ENCODE measurements at places on chromosomes 11 and 22.

GRCh38 chr11:126930091-126930841 lies 70.3 kb downstream of the KIRREL3 start:
- no peak for DNase-seq

DNA sequence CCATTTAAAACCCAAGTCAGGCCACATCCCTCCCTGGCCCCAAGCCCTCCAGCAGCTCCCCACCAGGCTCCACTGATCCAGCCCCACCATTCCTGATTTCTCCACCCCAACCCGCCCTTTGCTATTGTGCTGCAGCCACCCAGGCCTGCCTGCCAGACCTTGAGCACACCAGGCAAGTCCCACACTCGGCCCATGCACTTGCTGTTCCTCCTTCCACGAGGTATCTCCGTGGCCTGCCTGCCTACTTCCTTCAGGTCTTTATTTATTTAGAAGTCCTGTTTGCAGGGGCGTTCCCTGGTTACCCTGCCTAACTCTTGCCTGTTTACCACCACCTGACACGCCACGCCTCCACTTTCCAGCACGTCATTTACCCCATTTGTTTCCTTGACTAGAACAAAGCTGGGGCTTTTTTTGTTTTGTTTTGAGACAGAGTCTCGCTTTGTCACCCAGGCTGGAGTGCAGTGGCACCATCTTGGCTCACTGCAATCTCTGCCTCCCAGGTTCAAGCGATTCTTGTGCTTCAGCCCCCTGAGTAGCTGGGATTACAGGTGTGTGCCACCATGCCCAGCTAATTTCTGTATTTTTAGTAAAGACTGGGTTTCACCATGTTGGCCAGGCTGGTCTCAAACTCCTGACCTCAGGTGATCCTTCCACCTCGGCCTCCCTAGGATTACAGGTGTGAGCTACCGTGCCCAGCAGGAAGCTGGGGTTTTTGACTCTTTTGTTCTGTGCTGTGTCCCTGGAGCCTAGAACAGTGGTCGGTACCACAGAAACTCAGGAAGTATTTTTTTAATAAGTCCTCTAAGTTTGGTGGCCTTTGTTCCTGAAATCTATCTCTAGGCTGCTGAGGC lies 6.7 kb downstream of the CENPM start:
- DNase-seq = no peak

DNA sequence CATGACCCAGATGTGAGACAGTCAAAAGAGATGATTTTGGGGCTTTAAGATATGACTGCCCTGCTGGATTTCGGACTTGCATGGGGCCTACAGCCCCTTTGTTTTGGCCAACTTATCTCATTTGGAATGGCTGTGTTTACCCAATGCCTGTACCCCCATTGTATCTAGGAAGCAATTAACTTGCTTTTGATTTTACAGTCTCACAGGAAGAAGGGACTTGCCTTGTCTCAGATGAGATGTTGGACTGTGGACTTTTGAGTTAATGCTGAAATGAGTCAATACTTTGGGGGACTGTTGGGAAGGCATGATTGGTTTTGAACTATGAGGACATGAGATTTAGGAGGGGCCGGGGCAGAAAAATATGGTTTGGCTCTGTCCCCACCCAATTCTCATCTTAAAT lies 88.4 kb downstream of the RSF1 start:
- no peak for DNase-seq

DNA sequence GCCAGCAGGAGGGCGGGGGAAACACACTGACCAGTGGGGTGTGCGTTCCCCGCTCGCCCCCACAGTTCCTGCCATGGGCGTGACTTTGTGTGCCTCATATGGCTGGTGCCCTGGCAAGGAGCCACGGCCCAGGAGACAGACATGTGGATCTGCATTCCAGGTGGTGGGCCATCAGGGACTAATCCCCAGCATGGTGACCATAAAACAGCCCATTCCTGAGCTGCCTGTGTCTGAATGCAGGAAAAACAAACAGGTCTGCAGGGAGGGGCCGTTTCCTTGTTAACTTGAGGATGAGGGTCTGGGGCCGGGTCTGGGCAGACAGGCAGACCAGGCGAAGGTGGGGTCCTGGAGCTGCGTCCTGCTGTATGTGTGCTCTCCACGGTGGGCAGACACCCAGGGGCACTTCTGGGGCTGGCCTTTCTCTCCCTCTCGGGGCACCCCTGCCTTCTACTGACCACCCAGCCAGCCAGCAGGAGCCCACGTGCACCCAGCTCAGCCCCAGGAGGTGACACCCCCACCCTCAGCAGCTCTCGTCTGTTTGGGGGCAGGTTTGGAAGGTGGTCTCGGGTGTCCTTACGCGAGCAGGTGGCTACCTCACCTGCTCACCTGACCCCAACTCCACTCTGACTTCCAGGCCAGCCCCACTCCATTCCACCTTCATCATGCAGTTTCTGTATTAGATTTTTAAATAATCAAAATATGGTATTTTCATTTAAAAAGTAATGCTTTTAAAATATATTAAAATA lies 120.3 kb downstream of the KCNQ1OT1 start:
- DNase-seq = no peak

DNA sequence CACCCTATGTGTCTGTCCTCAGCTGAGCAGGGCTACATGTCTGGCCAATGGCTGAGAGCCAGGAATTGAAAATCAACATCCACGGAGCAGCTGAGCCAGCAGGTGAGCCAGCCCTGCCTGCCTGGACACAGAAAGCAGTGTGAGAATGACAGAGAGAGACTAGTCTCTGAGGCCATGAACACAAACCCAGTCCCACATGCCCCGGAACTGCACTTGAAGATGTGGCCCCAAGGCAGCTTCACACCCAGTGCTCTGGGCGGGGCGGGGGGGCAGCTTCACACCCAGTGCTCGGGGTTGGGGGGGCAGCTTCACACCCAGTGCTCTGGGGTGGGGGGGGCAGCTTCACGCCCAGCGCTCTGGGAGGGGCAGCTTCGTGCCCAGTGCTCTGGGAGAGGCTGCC lies 37.6 kb downstream of the TRMU start:
- DNase-seq = no peak

- no peak for DNase-seq
Measured at GRCh38 chr11:130095326-130095725, 25.6 kb downstream of the APLP2 start.

DNA sequence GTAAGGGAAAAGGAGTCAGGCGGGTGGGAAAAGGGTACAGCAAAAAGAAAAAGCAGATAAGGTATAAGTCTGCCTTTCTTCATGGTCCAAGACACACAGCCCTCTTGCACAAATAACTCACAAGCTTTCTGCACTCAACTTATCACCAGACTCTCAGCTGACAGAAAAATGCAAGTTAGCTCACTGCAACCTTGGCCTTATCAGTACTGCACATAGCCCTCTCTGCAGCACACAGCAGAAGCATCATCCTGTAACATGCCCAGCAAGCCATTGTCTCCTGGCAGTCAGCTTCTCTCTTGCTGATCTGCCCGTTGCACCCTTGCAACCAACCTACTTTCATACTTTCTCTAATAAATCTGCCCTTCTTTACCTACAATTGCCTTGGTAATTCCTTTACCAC lies 5.8 kb downstream of the ZBTB44 start:
- DNase-seq = no peak

DNA sequence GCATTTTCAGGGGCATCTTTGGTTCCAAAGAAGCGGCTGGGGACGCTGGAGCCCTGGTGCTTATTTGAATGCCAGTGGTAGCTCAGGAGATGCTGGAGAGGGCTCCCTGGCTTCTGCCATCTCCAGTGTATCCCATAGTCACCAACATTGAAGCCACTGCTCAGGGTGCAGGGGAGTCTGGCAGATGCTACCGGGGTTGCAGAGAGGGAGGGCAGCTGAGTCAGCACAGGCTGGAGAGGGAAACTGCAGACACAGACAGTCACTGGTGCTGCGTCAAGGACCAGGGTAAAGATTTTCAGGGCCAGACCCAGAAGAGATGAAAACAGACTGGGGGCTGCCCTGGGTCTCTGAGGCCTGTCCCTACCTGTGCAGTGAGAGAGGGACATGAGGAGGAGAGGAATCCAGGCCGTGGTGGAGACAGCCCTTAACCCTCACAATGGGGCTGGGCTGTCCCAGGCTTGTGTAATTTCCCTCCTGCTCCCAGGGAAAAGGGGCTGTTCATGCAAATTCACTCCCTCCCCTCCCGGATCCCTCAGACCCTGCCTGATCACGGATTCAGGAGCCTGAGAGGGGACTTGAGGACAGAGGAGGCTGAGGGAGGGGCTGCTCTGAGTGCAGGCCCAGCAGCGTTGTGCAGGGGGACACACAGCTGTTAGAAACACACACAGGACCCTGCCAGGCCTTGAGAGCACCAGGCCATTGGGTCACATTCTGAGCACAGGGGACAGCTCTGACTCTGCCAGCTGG lies 126.9 kb upstream of the GRK3 start:
- DNase-seq = no peak

- DNase-seq = no peak
Measured at GRCh38 chr11:128528294-128528693, 59.1 kb downstream of the ETS1 start.

GRCh38 chr11:132101881-132102280 lies 731.5 kb downstream of the NTM start:
- no peak for DNase-seq

DNA sequence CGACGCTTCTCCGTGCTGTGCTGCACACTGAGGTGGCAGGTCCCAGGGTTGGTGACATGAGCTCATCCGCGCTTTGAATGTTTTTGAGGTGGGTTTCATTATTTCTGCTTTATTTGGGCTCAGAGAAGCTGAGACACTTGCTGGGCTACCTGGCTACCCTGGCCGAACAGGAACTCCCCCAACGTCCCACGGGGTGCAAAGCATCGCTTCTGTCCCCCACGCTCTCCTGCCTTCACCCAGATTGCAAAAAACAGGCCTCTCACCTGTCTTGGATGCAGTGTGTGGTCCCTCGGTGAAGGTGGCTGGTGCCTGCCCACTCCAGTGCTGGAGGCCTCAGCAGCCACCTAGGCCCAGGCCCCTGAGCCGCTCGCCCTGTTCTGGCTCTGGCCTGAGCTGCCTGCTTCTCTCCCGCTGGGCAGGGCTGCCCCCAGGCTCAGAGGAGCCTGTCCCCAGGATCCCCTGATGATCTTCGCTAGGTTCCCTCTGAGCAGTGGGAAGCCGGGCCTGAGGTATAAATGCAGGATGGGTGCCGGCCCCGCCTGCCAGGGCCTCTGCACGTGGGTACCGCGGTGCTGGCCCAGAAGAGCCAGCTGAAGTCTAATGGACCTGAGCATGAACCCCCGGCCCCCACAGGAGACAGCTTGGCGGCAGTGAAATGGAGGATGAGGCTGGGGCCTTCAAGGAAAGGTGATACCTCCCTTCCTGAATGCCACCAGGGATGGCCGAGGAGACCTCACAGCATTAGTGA lies 15.8 kb upstream of the MRGPRD start:
- DNase-seq = no peak

- DNase-seq = no peak
Measured at GRCh38 chr11:107592813-107593212, 1.9 kb downstream of the ELMOD1 start.

GRCh38 chr22:22661275-22661674 lies 16.9 kb downstream of the GGTLC2 start:
- DNase-seq = no peak

GRCh38 chr11:93248602-93249001 lies 50.8 kb upstream of the SLC36A4 start:
- no peak for DNase-seq

GRCh38 chr22:24400034-24400725 lies 27.2 kb upstream of the ADORA2A start:
- no peak for DNase-seq

- no peak for DNase-seq
Measured at GRCh38 chr11:70250876-70251658, 19.4 kb upstream of the PPFIA1 start.

- no peak for DNase-seq
Measured at GRCh38 chr11:133606124-133606523, 73.8 kb upstream of the OPCML start.

DNA sequence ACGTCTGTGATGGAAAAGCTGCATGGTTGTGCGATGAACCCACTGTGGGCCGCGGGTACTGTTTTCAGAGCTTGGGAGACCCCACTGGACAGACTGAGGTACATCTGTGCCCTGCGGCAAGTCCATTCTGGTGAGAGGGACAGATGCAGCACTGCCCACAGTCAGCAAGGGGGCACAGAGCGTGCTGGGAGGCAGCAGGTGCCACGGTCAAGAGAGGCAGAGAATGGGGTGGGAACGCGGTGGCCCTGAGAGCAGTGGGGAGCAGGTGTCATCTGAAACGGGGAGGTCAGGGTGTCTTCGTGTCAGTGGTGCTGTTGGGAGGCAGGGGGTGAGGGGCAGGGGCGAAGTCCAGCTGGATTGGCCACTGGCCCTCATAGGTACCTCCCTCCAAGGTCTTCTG lies 32.0 kb downstream of the TBC1D22A start:
- no peak for DNase-seq

GRCh38 chr11:104524254-104524653 lies 360.3 kb upstream of the PDGFD start:
- DNase-seq = no peak

DNA sequence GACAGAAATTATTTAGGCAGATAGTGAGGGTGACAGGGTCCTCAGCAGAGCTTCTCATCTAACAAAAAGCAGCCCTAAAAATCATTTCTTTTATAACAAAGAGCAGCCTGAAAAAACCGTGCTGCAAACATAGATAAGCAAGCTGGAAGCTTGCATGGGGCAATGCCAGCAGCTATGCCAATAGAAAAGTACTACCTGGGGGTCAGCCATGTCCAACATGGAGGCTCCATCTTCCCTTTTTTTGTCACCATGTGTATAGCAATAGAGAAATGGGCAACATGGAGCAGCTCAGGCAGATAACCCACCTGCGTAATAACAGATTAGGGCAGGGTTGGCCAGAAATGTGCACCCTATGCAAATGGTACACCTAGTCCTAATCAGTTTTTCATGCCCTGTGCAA lies 57.4 kb upstream of the IGLL5 start:
- no peak for DNase-seq

DNA sequence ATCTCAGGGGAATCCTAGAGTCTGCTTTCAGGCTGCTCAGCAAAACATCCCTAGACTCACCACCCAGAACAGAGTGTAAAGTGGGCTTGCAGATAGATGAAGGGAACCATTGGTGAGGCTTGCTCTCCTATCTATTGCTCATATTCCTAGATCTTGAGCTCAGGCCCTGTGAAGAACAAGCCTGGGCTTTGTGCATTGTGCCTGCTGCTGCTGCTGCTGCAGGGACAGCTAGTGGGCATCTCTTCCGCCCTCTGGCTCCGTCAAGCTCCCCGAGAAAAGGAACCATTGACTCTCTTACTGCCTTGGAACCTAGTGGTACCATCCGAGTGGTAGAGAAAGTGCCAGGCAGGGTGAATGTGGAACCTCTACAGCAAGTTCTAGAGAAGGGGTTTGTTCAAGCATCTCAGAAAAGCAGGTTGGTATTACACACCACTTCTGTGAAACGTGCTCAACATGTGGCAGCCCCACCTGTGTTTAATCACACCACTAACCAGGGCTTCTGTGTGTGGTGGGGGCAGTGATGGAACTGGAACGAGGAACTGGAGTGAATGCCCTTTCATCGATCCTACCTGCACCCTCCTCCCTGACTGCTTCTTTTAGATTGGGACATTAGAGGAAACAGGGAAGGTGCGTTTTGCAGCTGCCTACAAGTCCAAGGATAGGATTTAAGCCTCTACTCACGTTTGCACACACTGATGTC lies 4.4 kb downstream of the BACE1-AS start:
- DNase-seq = no peak

DNA sequence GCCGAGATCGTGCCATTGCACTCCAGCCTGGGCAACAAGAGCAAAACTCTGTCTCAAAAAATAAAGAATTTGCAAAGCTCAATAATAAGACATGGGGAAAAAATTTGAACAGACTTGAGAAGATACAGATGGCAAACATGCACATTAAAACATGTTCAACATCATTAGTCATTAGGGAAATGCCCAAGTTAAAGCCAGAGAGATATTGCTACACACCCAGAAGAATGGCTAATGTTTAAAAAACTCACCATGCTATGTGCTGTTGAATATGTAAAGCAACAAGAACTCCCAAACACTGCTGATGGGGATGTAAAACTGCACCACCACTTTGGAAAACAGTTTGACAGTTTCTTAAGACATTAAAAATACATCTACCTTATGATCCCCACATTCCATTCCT lies 12.6 kb downstream of the LRRC75B start:
- DNase-seq = no peak
